Stimulated activated CD4-positive, alpha-beta T cell treated with anti-CD3 and anti-CD28 coated beads, TNF-alpha, amount 100 ng/mL, for 4 hours (primary cell): ENCODE measurements at places on chromosomes 7 and 10.

DNA sequence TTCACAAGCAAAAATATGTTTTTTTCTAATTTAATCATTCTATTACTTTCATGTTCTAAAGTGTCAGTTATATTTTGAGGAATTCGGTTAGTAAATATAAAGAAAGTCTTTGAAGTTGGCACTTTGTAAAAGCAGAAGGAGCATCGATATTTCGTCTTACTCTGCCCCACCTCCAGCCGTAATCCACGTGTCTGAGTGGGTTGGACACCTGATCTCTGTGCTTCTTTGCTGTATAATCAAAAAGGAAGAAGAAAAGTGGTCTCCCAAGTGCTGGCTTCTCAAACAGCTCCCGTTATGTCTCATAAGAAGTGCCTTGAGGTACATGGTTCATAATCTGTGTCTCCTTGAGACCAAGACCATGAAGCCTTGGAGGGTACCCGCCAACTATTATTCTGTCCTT is 19.8 kb downstream of the PRKAR2B start:
- DNase-seq = no peak

DNA sequence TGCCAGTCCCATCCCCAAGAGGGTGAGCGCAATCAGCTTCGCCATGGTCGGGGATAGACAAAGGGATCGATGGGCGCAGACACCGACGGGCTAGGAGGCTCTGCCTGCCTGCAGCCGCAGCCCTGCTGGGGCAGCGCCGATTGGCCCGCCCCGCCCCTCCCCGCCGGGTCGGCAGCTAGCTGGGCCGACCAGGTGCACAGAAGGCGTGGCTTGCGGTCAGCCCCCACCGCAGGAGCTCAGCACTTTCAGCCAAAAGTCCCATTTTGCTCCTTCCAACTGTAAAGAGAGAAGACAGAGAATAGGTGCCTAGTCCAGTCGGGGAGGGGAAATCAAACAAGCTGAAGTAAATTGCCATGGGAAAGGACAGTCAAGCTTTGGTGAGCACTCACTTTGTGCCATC is at the start of gene PON1:
TSS of gene PON1 (minus strand) at position 102 of the 400 bp plus-strand sequence. CDS start at position 45, 57 bp downstream.
- DNase-seq = no peak

- DNase-seq = no peak
Measured at GRCh38 chr10:52644373-52645186, 128.0 kb downstream of the MBL2 start.

DNA sequence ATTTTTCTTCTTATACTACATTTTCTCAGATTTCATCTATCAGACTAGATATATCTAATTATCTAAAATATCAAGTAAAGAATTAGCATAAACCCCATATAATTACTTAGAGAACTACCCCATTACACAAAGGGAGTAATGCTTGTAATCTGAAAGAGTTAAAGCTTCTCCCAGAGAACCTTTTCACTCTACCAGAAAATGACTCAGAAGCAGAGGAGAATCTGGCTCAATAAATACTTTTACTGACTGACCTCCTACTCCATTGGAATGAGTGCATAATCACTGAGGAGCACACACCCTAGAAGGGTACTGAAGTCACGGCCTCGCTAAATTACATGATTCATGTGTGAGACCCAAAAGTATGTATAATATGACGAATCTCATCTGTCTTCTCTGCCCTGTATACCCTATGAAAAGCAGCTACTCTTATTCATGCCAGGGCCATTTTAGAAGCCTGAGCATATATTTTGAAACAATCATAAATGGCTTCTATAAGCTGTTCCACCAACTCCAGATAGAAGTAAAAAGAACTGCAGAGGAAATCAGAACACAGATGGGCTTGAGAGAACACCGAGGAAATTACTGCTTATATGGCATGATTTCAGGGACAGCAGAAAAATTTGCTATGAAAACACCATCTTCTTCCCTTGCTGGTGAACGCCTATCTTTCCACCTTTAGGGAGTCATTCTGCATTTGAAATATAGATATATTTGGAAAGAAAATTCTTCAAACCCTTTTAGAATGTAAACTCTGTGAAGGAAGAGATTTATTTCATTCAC is 32.7 kb downstream of the DNMBP start:
- DNase-seq = no peak

DNA sequence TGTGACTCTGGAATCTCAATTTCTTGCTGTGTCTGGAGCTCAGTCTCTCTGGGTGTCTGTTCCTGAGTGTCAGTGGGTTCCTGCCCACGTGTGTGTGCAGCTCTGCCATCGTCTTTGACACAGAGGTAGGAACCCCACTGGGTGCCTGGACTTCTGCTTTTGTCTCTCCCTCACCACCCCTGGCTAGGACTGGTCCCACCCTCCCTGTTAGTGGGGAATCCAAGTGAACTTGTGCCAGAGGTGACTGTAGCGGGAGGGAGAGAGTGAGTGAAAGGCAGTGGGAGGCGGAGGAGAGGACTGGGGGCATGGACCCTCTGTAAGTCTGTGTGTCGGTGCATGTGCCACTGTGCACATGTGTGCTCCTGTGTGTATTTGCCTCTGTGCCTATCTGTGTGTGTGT is 299.9 kb upstream of the ZMIZ1 start:
- no peak for DNase-seq

DNA sequence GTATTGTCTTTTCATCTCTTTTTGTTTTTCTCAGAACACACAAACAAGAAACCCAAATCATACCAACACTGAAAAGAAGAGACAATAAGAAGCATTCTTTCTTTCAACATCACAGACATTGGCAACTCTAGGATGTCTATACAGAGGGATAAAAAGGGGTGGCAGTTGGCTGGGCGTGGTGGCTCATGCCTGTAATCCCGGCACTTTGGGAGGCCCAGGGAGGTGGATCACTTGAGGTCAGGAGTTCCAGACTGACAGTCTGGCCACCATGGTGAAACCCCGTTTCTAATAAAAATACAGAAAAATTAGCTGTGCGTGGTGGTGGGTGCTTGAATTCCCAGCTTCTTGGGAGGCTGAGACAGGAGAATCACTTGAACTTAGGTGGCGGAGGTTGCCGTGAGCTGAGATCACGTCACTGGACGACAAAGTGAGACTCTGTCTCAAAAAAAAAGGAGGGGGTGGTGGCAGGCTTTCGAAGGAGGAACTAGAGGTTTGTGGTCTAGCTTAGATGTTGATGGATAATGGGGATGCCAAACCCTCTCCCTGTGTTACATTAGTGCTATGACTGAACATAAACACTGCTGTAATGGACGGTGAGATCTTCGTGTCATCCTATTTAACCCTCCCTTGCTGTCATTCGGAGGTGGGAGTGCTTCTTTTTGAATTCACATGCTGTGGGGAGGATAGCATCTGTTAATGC is 9.4 kb downstream of the CNNM2 start:
- DNase-seq = no peak

- no peak for DNase-seq
Measured at GRCh38 chr10:124262234-124262865, 156.4 kb downstream of the OAT start.

- no peak for DNase-seq
Measured at GRCh38 chr7:1149351-1149794, 10.6 kb downstream of the ZFAND2A start.

DNA sequence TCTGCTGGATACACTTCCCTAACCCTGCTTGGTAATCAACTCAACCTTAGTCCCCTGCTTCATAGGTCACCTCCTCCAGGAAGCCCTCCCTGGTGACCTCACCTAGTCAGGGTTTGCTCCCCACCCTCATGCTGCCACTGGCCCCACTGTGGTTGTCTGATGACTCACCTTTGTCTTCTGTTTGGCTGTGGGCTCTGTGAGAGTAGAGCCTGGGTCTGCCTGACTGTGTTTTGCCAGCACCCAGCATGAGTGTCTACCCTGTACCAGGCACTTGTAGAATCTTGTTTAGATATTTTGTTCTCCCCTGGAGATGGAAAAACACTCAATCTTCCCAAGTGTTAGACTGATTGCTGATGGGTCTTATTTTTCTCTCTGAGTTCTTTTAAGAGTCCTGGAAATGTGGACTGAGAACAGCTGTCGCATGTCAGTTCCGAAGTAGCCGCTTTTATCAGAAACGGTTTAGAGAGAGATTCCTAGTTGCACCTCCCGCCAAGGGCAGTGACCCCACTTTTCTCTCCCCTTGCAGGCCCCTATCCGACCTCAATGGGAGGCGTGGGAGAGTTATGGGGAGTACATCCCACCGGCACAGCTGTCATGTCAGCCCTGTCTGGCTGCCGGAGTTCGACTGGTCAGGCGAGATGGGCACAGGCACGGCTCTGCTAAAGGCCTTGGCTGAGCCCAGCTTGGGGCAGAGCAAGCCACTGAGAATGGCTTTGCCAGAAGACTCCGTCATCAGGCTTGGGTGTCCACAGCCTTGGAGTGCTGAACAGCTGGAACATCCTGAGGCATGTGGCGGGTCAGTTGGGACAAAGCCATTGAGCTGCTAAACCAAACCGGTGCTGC is 134.3 kb downstream of the GRK5 start:
- peak; percentile 14 for DNase-seq

- no peak for DNase-seq
Measured at GRCh38 chr7:89223900-89224395, 428.4 kb upstream of the TEX47 start.

DNA sequence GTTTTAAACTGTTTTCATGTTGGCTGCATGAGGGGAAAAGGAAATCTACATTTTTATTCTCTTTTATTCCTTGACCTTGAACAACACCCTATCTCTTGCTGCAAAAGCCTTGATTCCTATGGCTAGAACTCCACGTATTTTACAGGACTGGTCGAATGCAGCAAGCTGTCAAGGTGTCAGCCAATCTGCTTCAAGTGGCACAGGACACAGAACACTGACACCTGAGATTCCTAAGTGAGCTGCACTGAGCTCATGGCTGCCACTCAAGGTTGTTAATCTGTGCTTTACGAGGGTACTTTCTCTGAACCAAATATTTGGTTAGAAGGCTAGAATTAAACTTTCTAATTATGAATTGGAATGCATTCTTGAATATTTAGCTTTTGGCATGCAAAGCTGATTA is 349.7 kb upstream of the COBL start:
- no peak for DNase-seq

- DNase-seq = no peak
Measured at GRCh38 chr7:117705630-117706029, 167.6 kb downstream of the CTTNBP2 start.

DNA sequence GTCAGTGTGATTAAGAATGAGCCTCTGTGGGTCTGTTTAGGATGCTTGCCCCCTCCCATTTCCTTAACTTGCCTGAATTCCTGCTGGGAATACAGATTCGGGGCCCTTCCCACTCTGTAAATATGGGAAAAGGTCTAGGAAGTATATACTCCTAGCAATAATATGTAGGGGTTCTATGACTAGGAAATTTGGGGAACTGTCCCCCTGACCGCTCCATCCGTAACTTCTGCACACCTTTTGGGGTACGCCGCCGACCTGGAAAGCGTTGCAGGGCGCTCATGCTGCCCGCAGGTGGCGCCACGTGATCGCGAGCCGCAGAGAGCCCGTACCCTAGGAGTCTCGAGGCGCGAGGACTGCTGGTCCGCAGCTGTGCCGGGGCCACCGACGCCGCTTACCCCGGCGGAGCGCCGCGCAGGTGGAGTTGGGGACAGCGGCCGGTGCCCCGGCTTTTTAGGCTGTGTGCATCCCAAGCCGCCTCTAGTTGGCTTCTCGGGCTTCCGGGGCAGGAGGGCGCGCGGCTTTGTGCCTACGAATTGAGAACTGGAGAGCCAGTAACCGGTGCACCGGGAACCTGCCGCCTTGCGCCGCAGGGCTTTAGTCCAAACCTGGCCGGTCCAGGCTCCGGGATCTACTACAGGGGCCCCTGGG is 656 bp upstream of the CNNM2 start:
- peak; percentile 68 for DNase-seq

DNA sequence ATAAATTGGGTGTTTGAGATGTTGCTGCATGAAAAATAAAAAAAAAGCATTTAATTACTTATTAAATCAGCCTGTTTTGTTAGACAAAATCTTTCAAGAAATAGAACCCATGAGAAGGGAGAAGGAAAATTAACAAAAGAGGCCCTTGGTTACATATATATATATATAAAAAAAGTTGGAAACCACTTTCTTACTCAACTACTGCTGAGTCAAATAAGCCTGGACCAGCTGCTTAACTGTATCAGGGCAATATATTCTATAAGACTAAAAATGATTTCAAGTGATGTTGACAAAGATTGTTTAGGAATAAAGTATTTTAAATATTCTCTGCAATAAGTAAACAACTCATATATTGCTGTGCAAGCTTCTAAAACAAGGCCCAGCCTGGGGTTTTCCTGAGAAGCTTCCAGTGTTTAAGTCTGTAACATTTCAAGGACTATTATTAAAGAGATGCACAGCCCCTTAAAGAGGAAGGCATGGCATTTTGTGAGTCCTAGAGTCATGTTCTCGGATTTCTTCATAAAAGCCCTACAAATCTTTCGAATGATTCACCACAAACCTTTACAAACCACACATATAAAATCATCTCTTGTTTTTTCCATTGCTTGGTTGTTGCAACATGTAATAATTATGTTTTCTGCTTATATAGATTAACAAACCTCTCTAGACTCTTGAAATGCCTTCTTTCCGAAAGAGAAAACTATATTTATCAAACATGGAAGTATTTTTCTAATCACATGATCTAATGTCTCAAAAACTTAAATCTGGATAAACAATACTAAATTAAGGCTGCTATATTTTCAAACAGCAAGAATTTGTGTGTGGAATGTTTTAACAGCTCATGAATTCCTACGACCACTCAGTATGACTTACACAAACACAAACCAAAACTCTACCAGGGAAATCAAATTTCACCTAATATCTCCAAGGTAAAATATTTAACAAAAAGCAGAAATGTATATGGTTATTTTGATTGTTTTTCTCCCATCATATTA is 14.3 kb downstream of the JAZF1 start:
- DNase-seq = no peak

GRCh38 chr10:122514045-122514840 is 46.3 kb upstream of the DMBT1 start:
- no peak for DNase-seq

DNA sequence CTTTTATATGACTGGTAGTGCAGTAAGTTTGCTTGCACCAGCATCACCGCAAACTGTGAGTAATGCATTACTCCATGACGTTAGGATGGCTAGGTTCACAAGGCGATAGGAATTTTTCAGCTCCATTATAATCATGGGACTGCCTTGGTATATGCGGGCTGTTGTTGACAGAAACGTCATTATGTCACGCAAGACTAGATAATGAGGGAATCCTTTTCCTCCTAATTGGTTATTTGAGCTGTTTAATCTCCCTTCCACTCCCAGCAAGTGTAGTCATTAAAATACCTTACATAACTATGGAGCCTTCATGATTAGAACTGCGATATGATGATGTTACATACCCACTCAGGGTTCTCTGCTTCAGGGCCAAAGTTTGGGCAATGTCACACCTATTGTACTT is 17.3 kb downstream of the KLLN start:
- no peak for DNase-seq
